AG20443 (cell line): ENCODE measurements at places on chromosomes 4 and X.
A peak's percentile ranks its signal among the peaks of the same experiment; 100 is the strongest.

DNA sequence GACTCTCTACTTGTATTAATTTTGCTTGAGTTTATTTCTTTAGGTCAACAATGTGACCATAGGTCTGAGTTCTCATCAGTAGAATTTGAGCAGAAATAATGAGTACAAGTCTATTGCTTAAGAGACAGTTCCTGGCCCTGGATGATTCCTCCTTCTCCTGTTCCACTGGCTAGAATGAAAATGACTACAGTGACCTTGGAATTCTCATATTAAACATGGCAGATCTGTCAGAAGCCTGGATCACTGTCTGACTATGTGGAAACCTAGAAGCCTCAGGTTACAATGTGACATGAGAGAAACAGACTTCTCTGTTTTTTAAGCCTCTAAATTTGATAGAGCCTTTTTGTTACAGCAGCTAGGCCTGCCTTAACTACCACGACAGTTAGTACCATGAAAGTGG lies 82.9 kb upstream of the MED14 start:
- no peak for DNase-seq

- no peak for DNase-seq
Measured at GRCh38 chrX:151938172-151938571, 25.5 kb downstream of the MAGEA4 start.

GRCh38 chr4:54120518-54120917 lies 20.6 kb downstream of the GSX2 start:
- no peak for DNase-seq

- DNase-seq: no peak
Measured at GRCh38 chr4:63529581-63530337, 879.5 kb downstream of the TECRL start.

DNA sequence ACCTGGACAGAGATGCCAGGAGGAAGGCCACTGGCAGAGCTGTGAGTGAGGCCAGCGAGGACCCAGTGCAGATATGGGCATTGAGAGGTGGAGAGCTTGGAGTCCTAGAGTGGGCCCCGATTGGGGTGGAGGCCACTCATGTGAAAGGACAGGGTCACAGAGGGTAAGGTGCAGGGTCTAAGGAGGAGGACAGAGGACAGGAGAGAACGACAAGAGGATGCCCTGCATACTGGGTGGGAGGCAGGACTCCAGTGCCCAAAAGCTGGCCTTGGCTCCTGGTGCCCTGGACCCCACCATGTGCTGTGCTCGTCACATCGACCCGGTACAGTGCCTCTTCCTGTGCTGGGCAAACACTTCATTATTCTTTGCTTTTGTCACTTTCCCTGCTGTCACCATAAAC lies 66.7 kb downstream of the NAT8L start:
- DNase-seq: no peak

DNA sequence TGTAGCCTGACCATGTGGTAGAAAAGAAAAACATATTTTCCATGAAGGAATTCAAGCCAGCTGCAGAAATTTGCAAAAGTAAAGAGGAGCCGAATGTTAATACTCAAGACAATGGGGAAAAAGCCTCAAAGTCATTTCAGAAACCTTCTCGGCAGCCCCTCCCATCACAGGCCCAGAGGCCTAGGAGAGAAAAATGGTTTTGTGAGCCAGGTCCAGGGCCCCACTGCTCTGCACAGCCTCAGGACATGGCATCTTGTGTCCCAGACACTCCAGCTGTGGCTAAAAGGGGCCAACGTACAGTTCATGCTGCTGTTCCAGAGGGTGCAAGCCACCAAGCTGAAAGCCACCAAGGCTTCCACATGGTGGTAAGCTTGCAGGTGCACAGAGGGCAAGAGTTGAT lies 50.9 kb upstream of the BBS12 start:
- DNase-seq: no peak

DNA sequence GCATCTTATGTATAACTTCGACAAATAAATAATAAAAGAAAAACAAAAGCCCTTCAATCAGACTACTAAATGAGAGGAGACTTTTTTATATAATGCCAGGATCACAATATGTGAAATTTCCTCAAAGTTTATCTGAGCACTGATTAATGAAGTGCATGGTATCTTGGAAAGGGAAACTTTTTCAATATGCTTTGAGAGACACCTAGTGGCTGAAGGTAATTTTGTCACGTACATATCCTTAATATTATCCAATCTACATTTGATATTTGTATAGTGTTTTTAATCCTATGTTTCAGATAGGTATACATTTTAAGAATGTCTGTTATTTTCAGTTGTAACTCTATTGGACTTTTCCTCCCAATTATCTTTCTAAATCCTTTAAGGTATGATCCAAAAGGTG lies 146.8 kb downstream of the KLHL4 start:
- DNase-seq: no peak

DNA sequence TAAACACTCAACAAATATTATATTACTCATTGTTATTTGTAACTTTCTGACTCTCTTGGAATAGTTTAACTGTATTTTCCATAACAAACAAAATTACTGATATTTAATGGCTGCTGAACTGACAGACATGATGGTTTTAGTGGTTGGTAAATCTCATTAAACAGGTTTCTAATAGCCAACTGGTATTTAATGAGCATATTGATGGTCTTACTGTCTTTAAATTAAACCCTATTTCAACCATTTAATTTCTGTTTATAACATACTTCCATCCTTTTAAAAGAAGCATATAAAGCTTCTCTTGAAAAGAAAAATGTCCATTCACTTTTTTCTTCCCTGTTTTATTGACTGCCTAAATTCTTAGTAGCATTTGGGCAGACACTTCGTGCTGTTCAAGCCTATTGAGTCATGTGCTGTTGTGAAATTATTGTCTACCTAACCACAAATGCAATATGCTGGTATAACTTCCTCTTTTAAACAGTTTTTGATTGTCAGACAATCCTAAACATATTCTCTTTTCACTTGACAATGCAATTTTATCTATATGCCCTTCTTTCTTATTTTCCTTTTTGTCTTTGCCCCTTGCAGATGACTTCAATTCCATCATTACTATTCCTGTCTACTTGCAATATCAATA lies 163.9 kb upstream of the SLC7A11 start:
- peak; percentile 72 for DNase-seq

DNA sequence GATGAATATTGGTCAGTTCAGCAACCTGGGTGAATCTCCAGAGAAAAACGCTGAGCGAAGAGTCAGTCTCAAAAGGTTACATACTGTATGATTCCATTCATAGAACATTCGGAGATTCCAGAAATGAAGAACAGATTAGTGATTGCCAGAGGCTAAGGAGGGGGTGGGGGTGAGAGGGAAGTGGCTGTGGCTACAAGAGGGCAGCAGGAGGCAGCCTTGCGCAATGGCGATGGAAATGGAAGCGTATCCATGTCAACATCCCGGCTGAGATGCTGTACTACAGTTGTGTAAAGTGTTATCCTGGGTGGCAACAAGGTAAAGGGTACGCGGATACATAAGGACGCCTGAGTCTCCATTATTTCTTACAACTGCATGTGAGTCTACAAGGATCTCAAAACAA lies 18.0 kb downstream of the LYAR start:
- no peak for DNase-seq

DNA sequence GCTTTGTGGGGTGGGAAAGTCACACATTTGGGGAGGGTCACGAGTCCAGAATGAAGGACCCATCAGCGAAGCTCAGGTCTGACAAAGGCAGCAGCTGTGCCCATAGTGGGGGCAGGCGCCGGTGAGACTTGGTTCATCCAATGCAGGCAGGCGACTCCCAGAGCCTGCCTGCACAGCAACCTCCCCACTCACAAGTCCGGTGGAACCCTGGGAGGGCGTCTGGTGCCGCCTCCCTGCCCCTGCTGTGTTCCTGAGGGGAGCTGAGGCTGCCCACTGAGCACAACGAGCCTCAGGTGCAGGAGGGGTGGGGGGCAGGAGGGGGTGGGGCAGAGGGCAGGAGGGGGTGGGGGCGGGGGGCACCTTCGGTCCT lies 13.7 kb downstream of the LRPAP1 start:
- no peak for DNase-seq

GRCh38 chr4:7108046-7108625 lies 40.3 kb upstream of the GRPEL1 start:
- DNase-seq: no peak

GRCh38 chrX:7514871-7515599 lies 327.9 kb upstream of the VCX start:
- DNase-seq: peak; percentile 6

GRCh38 chr4:37445023-37445422 lies 200.5 kb downstream of the NWD2 start:
- no peak for DNase-seq

DNA sequence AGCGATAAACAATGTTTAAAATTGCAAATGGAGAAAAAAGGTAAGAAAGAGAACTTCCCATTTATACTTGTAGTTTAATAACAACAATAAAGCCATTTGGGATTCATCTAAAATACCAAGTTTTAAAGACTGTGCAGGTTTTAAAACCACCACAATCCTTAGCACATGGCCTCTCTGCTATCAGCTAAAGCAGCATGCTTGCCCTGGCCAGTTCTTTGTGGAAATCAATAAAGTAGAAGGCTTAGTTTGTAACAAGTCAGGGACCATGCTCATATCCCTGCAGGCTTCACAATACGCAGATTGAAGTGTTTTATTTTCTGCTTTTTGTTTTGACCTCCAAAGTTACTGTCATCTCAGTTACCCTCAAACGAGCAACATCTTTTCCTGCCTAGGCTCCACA lies 249.5 kb downstream of the INPP4B start:
- DNase-seq: no peak

GRCh38 chrX:108347800-108348199 lies 90.4 kb downstream of the COL4A6 start:
- DNase-seq: no peak

DNA sequence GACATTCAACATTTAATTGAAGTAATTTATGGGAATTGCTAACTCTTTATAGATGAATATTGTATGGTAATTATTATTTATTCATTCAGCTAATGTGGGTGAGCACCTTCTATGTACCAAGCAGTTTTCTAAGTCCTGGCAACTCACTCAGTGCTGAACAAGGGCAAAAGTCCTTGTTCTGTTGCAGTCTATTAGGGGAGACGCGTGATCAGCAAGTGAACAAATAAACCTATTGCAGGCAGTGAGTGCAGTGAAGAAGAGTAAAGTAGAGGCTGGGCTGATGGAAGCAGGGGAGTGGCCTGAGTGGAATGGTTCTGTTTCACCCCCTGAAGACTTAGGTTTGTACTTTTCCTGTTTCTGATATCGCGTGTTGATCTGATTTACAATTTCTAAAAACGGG lies 214.3 kb downstream of the RAPGEF2 start:
- DNase-seq: no peak

GRCh38 chr4:5096261-5096660 lies 45.0 kb downstream of the STK32B start:
- no peak for DNase-seq

GRCh38 chr4:174278467-174278866 lies 5.0 kb downstream of the FBXO8 start:
- no peak for DNase-seq

- DNase-seq: peak; percentile 30
Measured at GRCh38 chrX:51876441-51876840, 17.0 kb upstream of the MAGED1 start.

- peak; percentile 55 for DNase-seq
Measured at GRCh38 chr4:5137927-5138326, 86.6 kb downstream of the STK32B start.
